ENCODE measurements at places on chromosomes 12 and 14.

DNA sequence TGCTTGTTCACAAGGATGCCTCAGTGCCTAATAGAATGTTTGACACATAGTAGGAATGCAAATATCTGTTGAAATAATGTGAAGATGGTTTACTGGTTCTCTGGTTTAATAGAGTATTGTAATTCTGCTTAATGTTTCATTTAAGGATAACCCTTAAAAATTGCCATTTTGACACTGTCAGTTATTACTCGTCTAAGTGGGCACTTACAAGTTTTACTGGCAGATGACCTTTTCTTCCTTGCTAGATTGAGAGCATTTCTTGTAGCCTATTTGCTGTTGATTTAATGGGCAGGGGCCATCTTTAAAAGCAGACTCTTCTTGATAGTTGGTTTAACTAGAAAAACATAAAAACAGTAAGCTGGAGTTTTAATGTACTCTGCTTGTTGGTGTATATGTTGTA, 1.9 kb downstream of the TMEM263 start:
- no peak for DNase-seq

DNA sequence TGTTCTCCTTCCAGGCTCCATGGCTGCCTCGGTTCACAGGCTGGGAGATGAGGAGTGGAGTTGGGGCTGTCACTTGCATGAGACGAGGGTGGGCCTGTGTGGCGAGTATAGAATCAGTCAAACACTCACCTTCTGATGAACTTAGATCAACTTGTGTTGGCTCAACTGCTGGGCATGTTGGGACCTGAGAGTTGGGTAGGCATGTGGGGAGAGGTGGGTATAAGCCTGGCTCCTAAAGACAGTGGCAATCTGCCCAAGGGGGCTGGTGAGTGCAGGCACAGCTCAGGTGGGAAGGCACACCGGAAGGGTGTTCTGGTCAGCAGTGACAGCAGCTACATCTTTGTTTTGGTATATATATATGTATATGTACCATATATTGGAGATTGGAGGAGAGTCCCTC, 30.1 kb upstream of the TDRD9 start:
- DNase-seq = no peak

DNA sequence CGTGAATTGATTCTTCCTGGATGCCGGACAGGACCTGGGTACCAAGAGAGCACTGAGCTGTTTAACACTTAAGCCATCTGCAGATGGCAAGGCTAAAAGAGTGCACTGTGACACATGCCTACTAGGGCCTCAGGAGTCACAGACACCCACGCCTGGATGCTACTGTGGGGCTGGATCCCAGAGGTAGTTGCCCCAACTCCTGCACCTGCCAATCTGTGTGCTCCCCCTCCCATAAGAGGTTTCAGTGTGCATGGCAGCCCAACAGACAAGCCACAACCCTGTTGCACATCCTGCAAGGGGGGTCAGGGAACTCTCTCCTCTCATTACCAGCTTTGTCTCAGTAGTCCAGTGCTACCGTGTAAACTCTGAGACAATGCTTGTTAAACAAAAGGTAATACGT, 169.0 kb downstream of the CEP128 start:
- DNase-seq = no peak

GRCh38 chr14:22925513-22925912, 3.7 kb downstream of the PRMT5 start:
- DNase-seq = no peak

GRCh38 chr14:104358528-104359300, 220.3 kb downstream of the KIF26A start:
- no peak for DNase-seq

GRCh38 chr12:57549909-57550640, at the start of gene KIF5A:
Gene KIF5A (plus strand): TSS chr12:57550044. CDS start chr12:57550272, 228 bp downstream.
- DNase-seq = no peak

DNA sequence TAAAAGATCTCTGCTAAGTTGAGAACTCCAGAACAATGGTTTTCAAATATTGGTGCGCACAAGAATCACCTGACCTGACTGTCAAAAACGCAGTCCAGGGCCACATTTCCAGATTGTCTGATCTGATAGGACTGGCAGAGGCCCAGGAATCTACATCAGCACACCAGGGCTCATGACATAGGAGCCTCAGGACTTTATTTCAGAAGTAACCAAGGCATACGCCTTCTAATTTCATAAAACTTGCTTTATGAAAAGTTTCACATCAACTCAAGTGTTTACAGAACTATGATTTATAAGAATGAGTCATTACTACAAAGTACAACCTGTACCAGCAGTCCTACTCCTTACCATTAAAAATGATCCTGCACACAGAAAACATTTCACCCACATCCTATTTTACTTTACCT, 47.7 kb upstream of the PTPRO start:
- no peak for DNase-seq

DNA sequence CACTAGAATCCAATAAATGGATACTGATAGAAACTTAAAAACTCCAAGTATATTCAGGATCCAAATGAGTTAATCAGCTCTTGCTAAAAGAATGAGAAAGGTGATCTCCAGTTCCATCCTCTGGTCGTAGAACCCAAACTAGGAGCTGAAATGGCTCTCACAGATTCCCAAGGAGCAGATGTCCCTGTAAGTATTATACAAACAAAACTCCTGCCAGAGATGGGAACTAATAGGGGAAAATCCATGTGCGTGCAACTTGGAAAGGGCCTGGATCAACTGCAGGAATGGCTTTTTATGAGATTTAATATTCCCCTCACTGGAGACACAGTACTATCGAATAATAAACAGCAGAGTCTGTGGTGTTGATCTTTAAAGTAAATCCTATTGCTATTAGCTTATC, 309.2 kb upstream of the TBX3 start:
- no peak for DNase-seq

GRCh38 chr14:60179431-60179869, 14.3 kb upstream of the DHRS7 start:
- DNase-seq = no peak

GRCh38 chr12:21073129-21073528, 57.9 kb upstream of the SLCO1B1 start:
- DNase-seq = no peak

DNA sequence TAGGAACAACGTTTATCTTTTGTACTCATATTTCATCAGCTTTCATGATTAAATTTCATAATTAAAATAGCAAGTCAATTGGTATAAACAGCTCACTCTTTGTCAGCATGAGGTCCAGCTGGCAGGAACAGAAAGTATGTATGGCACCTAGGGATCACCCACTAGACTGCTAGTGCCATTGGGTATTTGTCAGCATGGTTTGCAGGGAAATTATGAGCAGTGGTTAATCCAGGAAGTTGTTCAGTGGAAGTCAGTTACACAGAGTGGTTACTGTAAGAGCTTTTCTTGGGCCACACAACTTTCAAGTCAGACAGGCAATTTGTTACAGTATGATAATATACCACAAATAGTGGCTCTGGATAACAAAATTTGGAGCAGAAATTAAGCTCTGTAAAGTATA, 340.3 kb upstream of the RGS6 start:
- DNase-seq = no peak

DNA sequence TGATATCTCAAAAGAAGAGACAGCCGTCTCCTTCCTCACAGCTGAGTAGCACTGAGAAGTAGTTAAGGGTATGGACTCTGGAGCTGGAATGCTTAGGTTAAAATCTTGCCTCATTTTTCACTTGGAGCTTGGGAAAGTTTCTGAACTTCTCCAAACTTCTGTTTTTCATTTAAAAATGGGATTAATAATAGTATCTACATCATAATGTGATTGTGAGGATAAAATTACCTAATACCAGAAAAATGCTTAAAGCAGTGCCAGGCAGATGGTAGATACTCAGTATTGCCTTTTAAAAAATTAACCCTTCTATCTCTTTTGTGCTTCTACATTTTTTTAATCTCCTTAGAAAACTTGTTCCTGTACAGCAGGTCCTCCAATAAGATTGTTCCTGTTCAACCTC, 63.1 kb downstream of the A2M start:
- DNase-seq = no peak

DNA sequence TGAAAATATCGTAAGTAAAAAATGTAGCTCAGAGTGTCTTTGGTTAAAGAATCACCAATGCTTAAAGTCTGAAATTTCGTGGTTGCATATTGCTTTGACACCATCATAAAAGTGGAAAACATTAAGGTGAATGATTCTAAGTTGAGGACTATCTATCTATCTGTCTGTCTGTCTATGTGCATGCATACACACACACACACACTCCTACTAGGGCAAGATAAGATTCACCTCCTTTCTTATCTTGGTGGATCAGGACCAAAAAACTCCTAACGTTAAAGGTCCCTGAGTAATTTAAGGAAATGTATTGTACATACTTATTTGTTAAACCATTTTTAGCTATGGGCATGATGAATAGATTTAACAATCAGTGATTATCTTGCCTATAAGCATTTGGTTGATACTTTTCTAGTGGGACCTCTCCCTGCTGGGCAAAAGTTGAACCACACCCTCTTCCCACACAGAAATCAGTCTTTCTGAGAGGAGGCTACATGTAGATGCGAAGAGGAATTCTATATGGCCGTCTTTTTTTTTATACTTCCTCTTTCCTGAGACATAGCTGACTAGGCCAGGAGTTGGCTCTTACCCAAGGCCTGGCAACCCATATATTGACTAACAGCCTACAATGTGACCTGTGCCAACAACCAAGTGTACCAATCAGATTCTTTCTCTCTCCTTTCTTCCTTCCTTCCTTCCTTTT, 19.3 kb upstream of the LLPH start:
- DNase-seq = no peak

DNA sequence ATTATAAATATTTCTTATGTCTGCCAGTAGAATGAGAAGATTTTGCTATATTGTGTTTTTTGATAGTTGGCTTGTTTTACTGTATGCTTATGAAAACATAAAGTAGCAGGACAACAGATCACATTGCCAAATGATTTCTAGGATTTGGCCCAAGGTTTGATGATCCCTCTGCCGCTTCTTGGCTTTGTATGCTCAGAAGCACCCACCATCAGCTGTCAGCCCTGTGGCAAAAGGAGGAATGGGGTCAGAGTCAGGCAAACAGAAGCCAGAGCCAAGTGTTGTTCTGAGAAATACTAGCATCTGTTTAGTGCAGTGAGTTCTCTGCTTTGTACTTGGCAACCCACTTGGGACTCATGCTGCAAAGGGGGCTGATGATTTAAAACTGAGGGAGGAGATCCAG, 152.2 kb downstream of the PDE3A start:
- DNase-seq = no peak
